IPS DF 19.7 (cell line): ENCODE measurements at places on chromosomes 7 and 10.

DNA sequence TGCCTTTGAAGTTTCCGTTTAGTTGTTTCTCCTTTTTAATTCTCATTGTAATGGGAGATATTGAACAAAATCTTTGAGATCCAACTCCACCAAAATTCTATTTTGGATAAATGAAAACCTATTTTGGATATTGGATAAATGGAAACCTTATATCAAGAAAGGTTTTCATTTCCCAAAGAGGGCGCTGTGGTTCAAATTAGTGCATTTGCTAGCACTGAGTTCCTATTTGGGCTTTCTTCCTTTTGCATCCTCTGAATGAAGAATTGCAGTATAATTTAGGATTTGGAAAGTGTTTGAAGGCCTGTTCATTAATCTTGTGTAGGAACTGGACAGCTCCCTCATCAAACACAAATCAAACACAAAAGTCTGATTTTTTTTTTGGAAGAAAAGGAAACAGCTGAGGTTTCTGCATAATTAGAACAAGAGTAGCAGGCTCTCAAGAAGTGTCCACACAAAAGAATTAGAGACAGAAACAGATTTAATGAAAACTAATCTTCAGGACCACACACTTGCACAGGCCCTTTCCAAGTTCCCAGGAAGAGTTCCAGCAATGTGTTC, 80.8 kb upstream of the KLF14 start:
- no peak for DNase-seq

DNA sequence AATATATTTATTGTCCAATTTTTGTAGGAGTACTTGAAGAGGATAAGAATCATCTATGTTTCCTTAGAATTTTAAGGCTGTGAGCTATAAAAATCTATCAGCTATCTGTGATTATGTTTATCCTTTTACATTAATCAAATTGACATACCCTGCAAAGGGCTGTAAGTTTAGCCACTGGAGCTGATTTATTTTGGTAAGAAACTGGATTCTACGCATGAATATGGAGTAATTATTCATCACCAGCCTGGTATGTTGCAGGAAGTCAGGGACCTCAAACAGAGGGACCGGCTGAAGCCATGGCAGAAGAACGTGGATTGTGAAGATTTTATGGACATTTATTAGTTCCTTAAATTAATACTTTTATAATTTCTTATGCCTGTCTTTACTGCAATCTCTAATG, 696.9 kb downstream of the DNAJB9 start:
- no peak for DNase-seq

DNA sequence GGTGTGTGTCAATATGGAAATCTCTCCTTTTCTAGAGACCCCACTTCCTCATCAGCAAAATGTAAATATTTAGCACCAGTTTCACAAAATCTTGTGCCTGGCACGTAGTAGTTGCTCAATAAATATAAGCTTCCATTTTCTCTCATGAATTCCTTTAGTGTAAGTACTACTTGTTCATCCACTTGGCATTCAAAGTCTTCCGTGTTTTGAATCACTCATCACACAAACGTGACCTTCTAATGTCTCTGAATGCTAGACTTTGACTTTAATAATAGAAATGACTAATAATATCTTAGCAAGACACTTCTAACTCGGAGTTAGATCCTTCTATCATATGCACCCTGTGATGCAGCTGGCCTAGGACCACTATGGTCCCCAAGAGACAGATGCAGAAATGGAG, 168.7 kb upstream of the ZNF32 start:
- DNase-seq, result no peak

GRCh38 chr10:131891196-131891928, 9.4 kb upstream of the PPP2R2D start:
- DNase-seq, result no peak

- no peak for DNase-seq
These were observed 430.5 kb downstream of the MDFIC start for GRCh38 chr7:115352375-115352774.

- DNase-seq, result no peak
These were observed 694.9 kb upstream of the KCND2 start for GRCh38 chr7:119578116-119578515.

GRCh38 chr10:52890281-52890680, 117.7 kb upstream of the MBL2 start:
- DNase-seq, result no peak
